A549 treated with Mapracorat at 1 μM for 4 hours (cell line): ENCODE measurements at places on chromosomes 2 and 18. TPM values are rescaled to one million over a fixed set of nuclear protein-coding genes. Genes with fewer than 3 reads are reported as not detected.

Gene ASIC4
- 0.07 to 0.20 TPM (median 0.13 TPM) in 3 of 5 replicates, not detected in the others for total RNA-seq

Gene TDRD15
- not detected in 5 replicates for total RNA-seq

Gene SAG
- not detected in 5 replicates for total RNA-seq

Gene TMEM37
- 1.4 to 2.6 TPM (median 2.1 TPM) in 5 replicates for total RNA-seq

Gene RBM45
- 10.3 to 14.0 TPM (median 12.7 TPM) in 5 replicates for total RNA-seq

Gene HJURP
- 58.1 to 61.5 TPM (median 59.1 TPM) in 5 replicates for total RNA-seq

Gene KIF3C
- total RNA-seq, result 37.6 to 50.4 TPM (median 44.4 TPM) in 5 replicates

Gene ABCB11
- total RNA-seq, result 0.01 TPM in 1 of 5 replicates, not detected in the others

Gene KIAA2012
- total RNA-seq, result not detected in 5 replicates

Gene KCNE4
- total RNA-seq, result 0.43 to 0.56 TPM (median 0.50 TPM) in 5 replicates

Gene CASP8
- 27.3 to 35.7 TPM (median 32.0 TPM) in 5 replicates for total RNA-seq

Gene GALNT3
- total RNA-seq, result not detected in 5 replicates

Gene MXD1
- 1.5 to 2.3 TPM (median 2.2 TPM) in 5 replicates for total RNA-seq

Gene MDH1B
- total RNA-seq, result 1.4 to 2.0 TPM (median 1.7 TPM) in 5 replicates

Gene IL1R1
- total RNA-seq, result 35.9 to 52.2 TPM (median 43.5 TPM) in 5 replicates

Gene MAT2A
- total RNA-seq, result 536 to 569 TPM (median 559 TPM) in 5 replicates

Gene GNAL
- 5.0 to 7.8 TPM (median 6.0 TPM) in 5 replicates for total RNA-seq

Gene MYO7B
- total RNA-seq, result 0.09 to 0.24 TPM (median 0.14 TPM) in 5 replicates

Gene CENPA
- total RNA-seq, result 40.4 to 56.5 TPM (median 52.3 TPM) in 5 replicates

Gene NOSTRIN
- total RNA-seq, result 1.8 to 3.1 TPM (median 2.2 TPM) in 5 replicates

Gene LYPD1
- total RNA-seq, result 14.4 to 19.1 TPM (median 15.2 TPM) in 5 replicates

Gene GPR39
- 6.6 to 7.9 TPM (median 7.5 TPM) in 5 replicates for total RNA-seq

Gene ANKRD30B
- not detected in 5 replicates for total RNA-seq

Gene HOXD13
- 0.12 to 0.30 TPM (median 0.22 TPM) in 5 replicates for total RNA-seq

Gene ABCG5
- not detected in 5 replicates for total RNA-seq

Gene ADAM17
- total RNA-seq, result 23.6 to 32.7 TPM (median 30.2 TPM) in 5 replicates

Gene EHD3
- total RNA-seq, result 6.2 to 7.8 TPM (median 7.3 TPM) in 5 replicates
